Fibroblast of villous mesenchyme (primary cell): ENCODE measurements at places on chromosomes 5 and 9.
A peak's percentile ranks its signal among the peaks of the same experiment; 100 is the strongest.

- DNase-seq = no peak
Observed at GRCh38 chr9:13487071-13487470, 207.6 kb upstream of the MPDZ start.

GRCh38 chr9:109733690-109734089, 46.3 kb upstream of the PALM2AKAP2 start:
- DNase-seq = peak; percentile 76

- DNase-seq = peak; percentile 3
Observed at GRCh38 chr5:171644536-171644935, 141.1 kb upstream of the SMIM23 start.

- peak; percentile 33 for DNase-seq
Observed at GRCh38 chr9:6931913-6932312, 174.1 kb downstream of the KDM4C start.

- no peak for DNase-seq
Observed at GRCh38 chr5:97026721-97027120, 90.8 kb downstream of the LNPEP start.

GRCh38 chr5:170293273-170293672, 4.3 kb downstream of the LCP2 start:
- DNase-seq = no peak

GRCh38 chr9:107918749-107919148, 429.2 kb upstream of the KLF4 start:
- DNase-seq = no peak

DNA sequence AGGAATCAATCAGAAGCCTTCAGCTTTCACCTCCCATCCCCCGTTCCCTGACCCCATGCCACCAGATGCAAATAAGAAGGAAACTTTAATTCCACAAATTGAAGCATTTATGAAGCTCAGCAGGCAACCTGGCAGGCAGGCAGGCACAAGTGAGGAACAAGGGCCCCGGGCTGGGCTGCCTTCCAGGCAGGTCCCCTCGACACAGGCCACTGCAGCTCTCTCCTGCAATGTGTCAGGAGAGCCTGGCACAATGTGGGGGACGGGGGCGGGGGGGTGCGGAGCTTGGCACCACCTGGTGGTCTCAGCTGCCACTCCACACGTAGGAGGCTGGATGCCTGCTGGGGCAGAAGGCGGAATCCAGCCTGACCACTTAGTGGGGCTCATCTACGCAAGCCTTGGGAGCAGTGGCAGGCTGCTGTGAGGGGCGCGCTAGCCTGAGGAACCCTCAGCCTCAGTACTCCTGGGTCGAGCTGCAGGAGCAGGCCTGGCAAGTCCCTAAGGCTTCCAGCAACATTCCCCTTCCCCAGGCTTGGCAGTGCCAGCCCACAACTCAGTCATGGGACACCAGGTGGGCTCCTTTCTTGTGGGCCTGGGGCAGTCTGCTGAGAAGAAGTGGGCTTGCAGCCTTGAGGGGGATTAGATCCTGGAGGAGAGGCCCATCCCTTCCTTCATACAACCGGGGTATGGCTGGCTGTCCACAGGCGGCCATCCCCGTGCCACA, 50.2 kb upstream of the KCNMB1 start:
- DNase-seq = no peak

DNA sequence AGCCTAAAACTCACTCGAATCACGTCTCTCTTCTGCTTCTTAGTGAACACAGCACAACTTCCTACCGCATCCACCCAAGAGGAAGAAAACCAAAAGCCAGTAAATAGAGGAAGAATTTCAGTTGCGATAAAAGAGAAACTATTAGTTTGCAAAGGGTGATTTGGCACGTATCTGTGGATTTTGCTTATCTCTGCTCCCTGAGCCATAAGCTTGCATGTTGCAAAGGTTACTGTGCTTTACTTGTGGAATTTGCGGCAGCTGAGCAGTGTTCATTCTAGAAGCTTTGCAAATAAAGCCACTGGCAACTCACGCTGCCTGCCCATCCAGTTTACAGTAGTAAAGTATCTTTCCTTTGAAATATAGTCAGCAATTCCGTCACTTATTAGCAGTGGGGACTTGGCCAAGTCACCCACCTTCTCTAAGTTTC, 149.0 kb upstream of the PCA3 start:
- DNase-seq = peak; percentile 84

DNA sequence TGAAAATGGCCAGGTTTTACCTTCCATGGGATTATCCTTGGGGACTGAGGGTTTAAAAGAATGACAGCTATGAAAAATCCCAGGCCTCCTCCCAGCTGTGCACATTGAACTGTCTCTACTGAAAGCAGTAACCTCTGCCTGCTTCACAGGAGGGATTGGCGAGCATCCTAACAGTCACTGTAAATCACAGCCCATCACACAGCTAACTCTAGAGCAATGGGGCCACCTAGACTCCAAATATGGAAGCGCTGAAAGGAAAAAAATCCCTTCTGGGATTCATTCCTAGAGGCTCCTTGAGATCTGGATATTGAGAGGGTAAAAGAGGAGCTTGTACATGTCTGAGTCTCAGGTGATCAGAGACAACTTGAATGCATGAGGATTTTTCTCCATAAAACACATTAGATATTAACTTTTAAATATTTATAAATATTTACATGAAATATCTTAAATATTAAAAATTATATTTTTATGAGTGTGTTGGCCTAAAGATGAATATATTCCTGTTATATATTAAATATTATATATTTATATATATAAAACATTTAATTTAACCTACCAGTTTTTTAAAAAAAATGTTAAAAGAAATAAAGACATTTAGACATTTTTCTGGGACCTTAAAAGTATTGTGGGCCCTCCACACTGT, 133.8 kb upstream of the SLC24A2 start:
- DNase-seq = peak; percentile 60

DNA sequence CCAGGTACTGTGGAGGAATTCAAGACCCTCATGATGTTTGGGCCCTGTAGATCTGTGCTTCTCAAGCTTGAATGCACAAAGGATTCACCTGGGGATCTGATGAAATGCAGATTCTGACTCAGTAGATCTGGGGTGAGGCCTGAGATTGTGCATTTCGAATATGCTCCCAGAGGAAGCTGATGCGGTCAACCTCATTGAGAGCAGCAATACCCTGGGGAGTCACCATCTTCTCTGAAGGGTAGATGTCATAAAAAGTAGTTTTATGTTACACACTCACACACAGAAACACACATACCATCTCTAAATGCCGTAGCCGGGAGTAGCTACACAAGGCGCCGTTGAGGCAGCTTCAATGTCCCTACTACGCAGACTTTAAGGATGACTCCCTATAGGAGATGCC, 55.8 kb upstream of the CPEB4 start:
- no peak for DNase-seq

DNA sequence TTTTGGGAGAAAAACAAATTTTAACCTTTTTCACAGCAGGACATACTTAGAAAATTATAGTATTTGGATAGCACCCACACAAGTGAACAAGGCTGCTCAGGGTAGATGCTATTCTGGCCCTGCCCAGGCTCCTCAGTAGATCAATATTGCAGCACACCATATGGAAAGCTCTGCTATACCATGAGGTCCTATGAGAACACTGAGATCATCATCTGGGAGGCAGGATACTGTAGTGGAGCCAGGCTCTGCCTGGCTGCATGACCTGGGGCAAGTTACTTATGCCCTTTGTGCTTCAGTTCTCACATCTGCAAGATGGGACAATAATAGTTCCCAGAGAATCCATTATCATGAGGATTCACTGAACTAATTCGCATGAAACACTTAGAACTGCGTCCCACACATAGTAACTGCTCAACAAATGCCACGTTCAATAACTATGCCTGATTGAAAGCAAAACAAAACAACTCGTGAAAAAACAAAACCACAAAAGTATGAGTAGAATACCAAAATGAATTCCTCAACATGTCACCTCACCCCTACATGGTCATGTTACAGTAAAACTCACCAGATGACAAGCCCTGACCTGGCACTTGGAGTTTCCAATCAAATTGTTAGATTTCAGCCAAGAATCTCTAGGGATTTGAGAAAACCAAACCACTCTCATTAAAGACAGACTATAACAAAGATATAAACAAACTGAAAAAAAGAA, 31.9 kb downstream of the ARSB start:
- no peak for DNase-seq

- DNase-seq = no peak
Observed at GRCh38 chr5:124949862-124950261, 203.4 kb upstream of the ZNF608 start.

GRCh38 chr5:133853646-133854365, 114.6 kb downstream of the C5orf15 start:
- no peak for DNase-seq

- no peak for DNase-seq
Observed at GRCh38 chr5:142994218-142994617, 224.0 kb downstream of the ARHGAP26 start.

GRCh38 chr5:67178085-67178484, 18.5 kb downstream of the CD180 start:
- DNase-seq = no peak

DNA sequence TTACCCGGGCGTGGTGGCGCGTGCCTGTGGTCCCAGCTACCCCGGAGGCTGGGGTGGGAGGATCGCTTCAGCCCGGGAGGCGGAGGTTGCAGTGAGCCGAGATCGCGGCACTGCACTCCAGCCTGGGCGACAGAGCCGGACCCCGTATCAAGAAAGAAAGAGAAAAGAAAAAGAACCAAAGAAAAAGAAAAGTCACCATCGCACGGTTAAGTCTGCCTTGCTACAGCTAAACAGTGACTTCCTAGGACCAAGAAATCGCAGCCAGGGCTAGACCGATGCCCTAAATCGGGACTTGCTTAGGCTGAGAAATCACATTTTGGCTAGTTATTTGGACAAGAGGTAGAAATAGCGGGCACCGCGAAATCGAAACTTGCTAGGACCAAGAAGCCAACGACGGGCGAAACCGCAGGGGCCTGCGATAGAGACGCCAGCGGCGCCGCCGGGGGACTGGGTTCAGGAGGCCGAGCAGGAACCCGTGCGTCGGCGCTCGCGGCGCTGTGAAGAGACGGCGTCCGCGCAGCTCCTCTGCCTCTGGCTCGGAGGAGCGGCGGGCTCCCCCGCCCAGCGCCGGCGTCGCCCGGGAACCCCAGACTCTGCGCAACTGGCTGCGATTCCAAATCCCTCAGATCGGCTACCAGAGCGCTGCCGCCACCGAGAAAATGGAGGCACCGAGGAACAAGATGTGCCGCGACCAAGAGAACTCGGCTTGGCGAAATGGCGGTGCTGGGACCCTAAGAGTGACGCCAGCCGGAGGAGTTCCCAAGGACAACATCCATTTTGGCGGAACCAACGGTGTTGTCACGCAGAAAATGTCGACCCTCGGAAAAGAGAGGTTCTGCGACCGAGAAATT, 26.1 kb upstream of the ANXA2R start:
- DNase-seq = peak; percentile 86

- peak; percentile 39 for DNase-seq
Observed at GRCh38 chr9:110797611-110798010, 129.0 kb downstream of the MUSK start.

DNA sequence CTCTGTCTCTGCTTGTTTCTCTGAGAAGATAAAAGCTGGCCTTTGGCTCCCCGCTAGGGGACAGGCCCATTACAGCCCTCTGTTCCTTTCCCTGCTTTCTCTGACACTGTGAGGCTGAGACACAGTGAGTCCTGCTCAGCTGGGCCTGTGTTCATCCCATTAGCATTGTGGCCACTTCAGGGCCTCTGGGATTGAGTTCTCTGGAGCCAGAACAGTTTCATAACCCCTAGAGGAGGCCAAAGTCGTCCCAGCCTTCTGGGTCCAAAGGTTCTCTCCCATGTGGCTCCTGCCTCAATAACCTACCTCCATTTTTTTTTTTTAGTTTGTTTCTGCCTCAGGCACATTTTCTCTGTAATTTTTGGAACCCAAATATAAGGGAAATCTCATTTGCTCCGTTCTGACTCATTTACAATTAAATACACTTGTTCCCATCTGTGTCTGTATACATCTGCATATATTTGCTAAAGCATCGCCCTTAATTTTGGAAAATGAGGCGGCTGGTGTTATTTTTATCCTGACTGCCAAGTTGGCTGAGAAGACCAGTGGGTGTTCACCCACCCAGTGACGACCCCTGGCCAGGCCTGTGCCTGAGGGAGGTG, 27.3 kb upstream of the CTNNA1 start:
- DNase-seq = no peak

- DNase-seq = no peak
Observed at GRCh38 chr5:926417-927171, 33.9 kb downstream of the TRIP13 start.

- no peak for DNase-seq
Observed at GRCh38 chr9:77841739-77842386, 189.7 kb downstream of the GNAQ start.

GRCh38 chr9:15219546-15219945, 87.5 kb downstream of the TTC39B start:
- DNase-seq = no peak

DNA sequence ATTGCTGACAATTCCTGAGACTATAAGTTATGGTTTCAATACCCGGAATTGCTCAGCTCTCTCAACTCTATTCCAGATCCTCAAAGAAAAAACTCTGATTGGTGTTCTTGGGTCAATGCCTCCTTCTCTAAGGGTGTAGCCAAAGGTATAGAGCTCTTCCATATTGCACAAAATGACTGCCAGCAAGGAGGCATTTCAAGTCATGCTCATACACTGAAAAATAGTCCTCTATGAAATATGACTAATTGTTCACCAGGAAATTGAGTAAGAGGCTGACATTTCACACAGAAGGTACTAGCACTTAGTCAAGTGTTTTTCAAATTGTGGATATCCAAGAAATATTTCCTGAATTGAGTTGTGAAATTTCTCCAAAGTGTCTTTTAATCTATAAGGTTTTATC, 111.1 kb upstream of the KLF9 start:
- peak; percentile 35 for DNase-seq

DNA sequence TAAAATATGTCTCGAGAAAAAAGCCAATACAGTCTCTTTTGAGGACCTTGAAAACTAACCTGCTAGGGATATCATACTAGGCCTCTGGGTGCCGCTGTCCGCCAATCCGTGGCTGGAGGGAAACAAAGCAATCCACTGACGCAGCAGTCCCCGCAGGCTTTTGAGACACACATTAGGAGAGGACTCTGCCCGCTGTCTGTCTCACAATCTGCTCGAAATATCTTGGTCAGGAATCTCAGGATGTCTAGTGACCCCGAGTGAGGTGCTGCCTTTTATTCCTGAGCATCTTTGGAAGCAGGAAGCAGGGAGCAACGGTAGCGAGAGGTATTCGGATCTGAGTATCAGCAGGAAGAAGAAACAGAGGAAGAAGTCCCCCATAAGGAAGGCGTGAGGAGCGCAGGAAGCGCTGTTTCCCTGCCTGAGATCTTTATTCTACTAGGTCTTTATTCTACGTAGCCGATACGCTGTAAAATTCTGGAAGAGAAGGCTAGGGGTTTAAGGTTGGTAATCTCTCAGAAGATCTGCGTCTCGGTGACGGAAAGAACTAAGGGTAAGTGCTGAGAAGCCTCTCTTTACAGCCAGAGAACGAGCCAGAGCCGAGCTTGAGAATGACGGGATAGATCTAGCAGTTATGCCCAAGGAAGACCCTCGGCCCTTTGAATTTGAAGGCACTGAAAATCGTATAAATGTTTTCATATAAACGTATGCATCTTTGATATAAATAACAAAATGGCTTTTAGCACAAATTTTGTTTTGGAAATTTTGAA, 4.0 kb upstream of the PCDHGA1 start:
- peak; percentile 72 for DNase-seq

- no peak for DNase-seq
Observed at GRCh38 chr5:138102454-138103318, 18.9 kb downstream of the WNT8A start.
